ENCODE measurements at places on chromosomes 7 and 10.

- DNase-seq: no peak
These were observed 43.8 kb downstream of the CYTH3 start for GRCh38 chr7:6228361-6229229.

- DNase-seq: no peak
These were observed 9.3 kb upstream of the IL2RA start for GRCh38 chr10:6071181-6072175.

DNA sequence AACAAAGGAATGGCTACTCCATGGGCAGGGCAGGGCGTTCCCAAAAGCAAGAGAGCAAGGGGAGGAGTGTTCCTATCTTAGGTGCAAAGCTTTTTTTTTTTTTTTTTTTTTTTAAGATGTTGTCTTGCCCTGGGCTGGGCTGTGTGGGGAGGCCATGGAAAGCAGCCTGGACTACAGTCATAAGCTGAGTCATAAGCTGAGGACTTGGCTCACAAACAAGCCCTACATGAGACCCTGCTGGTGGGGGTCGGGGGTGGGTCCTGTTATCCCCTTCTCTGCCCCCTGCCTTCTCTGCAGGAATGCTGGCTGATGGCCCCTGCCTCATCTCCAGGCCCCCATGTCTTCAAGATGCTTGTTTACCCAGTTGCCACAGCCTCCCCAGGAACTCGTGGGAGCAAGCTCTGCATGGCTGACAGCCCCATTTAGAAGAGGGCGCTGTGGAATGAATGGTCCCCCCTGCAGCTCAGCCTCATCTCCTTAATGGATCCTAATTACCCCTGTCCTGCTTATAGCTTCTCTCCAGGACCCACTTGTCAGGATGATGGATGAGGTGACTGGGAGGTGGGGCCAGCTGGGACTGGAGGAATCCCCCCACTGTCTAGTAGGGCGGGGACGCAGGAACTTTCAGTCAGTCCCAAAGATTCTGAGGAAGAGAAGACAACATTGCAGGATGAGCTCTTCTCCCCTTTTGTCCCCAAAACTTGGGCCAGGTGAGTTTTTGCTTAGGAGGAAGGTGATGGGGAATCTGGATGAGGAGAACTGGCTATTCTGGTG is 340.8 kb upstream of the PODXL start:
- no peak for DNase-seq

- DNase-seq: no peak
These were observed at the start of gene MACC1 for GRCh38 chr7:20217193-20217948. MACC1 (minus strand) TSS chr7:20217384; CDS start chr7:20161862, 55,522 bp downstream.

GRCh38 chr10:102450124-102450373 is 1.3 kb downstream of the C10orf95 start:
- DNase-seq: no peak

DNA sequence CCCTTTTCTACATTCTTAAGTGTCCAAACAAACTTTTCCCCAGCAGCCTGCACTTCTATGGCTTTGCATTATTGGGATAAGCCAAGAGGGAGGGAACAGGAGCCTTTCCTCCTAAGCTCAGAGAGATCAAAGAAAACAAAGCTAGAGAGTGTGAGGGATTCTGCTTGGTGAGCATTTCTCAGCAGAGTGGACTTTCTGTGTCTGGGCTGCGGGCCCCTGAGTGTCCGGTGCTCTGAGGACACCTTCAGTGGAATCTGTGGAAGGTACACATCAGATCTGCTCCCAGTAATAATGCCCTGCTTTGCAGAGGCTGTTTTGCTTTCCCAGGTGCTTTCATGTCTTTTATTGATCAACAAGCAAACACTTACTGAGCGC is 50.2 kb downstream of the KCNMA1 start:
- no peak for DNase-seq

DNA sequence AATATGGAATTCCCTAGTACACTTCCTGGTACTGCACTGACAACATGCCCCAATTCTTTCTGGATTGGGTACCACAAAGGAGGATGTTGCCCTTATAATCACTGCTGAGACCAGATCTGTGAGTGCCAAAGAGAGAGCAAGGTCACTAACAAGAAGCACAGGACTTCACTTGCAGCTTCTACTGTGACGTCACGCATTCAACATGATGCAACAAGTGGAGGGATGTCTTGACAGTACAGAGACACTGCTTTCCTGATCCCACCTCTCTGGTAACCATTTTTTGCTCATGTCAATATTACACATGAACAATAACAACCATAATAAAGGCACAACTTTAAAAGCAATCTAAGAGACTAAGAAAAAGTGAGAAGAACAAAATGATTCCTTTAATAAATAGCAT is 414.1 kb upstream of the LRRN3 start:
- DNase-seq: no peak

DNA sequence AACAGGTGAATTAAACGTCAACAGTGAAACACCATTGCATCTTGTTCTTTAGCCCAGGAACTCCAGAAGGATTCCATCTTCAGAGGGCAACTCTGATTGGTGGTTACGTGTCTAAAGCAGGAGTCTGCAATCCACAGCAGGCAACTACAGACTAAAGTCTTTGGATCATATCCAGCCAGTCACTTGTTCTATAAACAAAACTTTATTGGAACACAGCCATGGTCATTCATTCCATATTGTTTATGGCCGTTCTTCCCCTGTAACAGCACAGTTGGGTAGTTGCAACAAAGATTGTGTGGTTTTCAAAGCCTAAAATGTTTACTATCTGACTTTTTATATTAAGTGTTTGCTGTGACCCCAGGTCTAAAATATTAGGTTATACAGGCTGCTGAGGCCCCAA is 94.7 kb upstream of the IMMP2L start:
- DNase-seq: no peak

DNA sequence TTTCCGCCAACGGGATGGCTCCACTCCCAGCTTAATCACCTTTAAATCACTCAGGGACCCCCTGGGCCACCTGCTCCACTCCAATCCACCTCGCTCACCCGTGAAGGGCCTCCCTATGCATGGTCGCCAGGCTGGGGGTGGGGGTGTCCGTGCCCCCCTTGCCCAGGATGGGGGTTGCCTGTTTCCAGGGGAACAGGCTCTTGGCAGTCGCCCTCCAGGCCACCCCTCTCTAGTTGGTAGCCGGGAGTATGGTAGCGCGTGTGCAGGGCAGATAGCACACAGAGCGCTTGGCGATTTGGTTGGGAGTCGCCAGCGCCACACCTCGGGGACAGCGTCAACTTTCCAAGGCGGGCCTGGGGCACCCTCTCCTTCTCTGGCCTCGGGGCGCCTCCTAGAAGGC is 134.9 kb upstream of the ZNF92 start:
- no peak for DNase-seq

- DNase-seq: no peak
These were observed 292.5 kb upstream of the SEMA3C start for GRCh38 chr7:81211204-81211933.
